Esophagus mucosa (tissue), 1 donor: ENCODE measurements at places on chromosomes 12 and 14. TPM values are rescaled to one million over a fixed set of nuclear protein-coding genes. Genes with fewer than 3 reads are reported as not detected.

Gene BATF
- 0.84 TPM for total RNA-seq

Gene KRT81
- not detected for total RNA-seq

Gene SOAT2
- not detected for total RNA-seq

Gene CFAP73
- total RNA-seq = 0.20 TPM

Gene JKAMP
- 14.6 TPM for total RNA-seq

DNA sequence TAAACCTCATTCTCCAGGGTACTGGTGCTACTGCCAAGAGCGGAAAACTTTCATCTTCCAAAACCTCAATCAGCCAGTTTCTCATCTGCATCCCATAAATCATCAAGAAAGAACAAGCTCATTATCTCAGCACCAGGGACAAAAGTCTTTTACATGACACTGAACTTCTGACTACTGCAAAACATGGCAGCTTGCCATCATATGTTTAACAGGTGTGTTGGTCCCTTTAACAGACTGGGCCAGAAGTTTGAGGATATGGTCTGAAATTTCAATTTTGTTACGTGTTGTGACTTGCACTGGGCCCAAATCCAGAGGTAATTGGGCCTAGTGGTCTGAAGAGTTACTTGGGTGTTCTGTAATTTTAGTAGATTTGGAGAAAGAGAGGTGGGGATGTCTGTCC lies 305.4 kb upstream of the SEL1L start:
- no peak for ATAC-seq

DNA sequence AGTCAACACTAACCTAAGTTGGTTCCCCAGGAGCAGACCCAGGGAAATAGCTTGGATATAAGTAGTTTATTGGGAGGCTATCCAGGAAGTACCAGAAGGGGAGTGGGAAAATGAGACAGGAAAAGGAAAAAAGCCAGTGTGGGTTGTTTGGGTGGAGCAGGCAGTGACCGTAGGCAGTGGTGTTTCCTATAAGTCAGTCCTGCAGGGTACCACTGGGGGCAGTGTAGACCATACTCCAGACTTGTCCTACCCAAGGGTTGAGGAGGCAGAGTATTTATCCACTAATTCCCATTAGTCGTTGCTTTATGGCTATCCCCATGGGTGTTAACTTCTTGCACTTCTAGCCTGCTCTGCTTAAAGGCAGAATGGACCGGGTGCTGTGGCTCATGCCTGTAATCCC lies 6.4 kb upstream of the CCDC60 start:
- ATAC-seq = peak; percentile 70

GRCh38 chr12:111766608-111767361 lies at the start of gene ALDH2:
TSS of gene ALDH2 (plus strand) at chr12:111766933. CDS start at chr12:111766983, 50 bp downstream.
- ATAC-seq = peak; percentile 75
